ENCODE measurements at places on chromosomes 4 and X.

- DNase-seq = no peak
Observed at GRCh38 chr4:86657910-86658309, 63.8 kb downstream of the PTPN13 start.

DNA sequence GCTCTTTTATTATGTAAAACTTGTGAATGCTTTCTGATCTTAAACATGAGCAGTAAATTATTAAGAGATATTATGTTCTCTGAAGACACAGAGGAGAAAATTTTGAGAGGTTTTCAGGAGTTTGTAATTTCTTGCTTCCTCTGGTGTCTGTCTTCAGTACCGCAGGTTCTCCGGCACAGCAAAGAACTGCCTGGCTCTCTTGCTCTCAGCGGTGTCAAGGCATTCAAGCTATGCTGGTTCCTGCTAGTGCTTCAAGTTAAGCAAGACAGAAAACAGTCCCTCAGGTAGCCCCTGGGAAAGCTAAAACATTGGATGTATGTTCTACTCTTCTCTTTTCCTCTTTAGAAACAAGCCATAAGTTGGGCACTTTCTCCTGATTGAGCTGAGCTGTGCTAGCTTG, 120.2 kb upstream of the CENPE start:
- DNase-seq = no peak

- DNase-seq = no peak
Observed at GRCh38 chr4:169249999-169250398, 20.8 kb downstream of the SH3RF1 start.

DNA sequence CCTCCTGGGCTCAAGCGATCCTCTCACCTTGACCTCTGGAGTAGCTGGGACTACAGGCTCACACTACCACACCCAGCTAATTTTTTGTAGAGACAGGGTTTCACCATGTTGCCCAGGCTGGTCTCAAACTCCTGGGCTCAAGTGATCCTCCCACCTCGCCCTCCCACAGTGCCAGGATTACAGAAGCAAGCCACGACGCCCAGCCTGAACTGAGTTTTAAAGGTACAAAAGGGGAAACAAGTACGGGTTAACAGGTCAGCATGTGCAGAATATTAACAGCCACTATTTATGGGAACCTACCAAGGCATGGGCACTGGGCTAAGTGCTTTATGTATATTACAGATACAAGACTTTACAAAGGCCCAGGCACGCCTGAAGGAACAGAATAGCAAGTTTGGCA, 164.3 kb upstream of the GPC4 start:
- no peak for DNase-seq

DNA sequence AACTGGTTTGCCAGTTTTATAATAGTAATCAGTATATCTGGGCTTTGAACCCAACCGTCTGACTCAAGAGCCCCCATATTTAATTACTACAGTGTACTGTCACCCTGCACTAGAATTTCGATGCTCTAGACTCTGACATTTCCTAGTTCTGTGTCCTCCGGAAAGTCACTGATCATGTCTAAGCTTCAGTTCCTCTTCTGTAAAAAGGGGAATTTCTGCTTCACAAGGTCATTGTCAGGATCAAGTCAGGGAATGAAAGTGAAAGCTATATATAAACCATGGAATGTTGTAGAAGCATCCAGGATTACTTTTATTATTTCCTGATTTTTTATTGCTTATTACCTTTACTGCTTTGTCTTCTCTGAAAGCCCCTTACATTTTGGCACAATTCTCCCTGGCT, 4.0 kb upstream of the KCNIP4 start:
- no peak for DNase-seq

GRCh38 chrX:124341396-124342132, 4.8 kb upstream of the SH2D1A start:
- DNase-seq = no peak

DNA sequence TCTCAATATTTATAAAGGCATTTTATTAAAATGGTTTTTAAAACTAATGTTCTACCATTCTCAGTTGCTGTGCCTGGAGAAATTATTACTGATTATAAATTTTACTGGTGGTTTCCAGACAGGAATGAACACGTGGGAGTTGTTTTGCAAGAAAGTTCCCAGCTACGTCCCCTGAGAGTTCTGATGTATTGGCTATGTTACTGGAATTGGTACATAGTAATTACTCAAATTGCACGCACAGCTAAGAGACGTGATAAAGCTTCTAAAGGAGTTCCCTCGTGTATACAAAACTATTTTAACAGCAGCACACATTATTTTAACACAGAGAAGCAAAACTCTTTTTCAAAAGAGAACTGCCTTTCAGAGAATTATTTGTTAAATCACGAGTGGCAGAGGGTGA, 292.2 kb downstream of the NLGN4X start:
- DNase-seq = no peak

- DNase-seq = no peak
Observed at GRCh38 chr4:42070463-42070862, 80.1 kb downstream of the SLC30A9 start.

- no peak for DNase-seq
Observed at GRCh38 chrX:51641421-51642021, 22.8 kb upstream of the CENPVL3 start.

GRCh38 chr4:85867271-85867670, 392.3 kb downstream of the ARHGAP24 start:
- DNase-seq = no peak

DNA sequence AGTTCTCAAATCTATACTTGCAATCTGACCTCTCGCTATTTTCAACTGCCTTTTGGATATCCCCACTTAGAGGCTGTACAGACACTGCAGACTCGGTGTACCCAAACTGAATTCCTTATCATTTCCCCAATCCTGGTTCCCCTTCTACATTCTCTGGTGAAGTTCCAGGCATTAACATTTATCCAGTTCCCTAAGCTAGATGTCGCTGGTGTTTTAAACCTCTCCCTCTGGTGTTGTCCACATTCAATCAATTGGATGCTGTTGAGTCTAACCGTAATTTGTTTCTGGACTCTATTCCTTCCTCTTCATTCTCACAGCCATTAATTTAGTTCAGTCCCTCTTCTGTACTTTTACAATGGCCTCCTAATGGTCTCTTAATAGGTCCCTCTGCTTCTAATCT, 7.2 kb upstream of the STK26 start:
- DNase-seq = no peak

DNA sequence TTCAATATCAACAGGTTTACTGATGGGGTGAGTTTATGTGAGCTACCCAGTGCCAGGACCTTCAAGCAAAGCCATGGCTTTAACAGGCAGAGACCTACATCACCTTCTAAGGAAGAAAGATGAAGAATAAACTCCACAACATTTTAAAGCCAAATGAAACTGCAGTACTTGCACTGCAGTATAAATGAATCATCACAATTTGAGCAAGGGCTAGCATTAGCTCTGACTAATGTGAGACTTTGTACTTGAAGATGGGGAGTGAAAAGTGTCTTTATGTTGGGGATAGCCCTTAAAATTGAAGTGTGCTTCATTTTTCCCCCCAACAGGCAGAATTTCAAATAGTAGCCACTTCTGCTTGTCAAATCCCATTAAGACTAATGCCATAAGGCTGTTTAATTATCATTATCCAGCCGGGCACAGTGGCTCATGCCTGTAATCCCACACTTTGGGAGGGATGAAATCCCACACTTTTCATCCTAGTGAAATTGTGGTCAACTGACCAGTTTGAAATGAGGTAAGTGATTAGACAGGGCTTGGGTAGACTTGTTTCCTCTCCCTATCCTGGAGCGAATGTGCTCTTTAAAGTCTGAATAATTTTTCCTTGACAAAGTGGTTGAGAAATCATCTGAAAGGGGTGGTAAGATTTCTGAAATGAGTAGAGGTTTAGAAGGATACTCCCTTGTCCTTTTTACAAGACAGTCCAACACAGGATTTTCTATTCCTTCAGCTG, 27.2 kb upstream of the GPR34 start:
- no peak for DNase-seq

GRCh38 chr4:57219431-57219830, 109.2 kb upstream of the IGFBP7 start:
- DNase-seq = no peak

GRCh38 chr4:7027913-7028312, 15.3 kb upstream of the TADA2B start:
- no peak for DNase-seq

- no peak for DNase-seq
Observed at GRCh38 chr4:144591401-144591800, 54.6 kb upstream of the HHIP start.

GRCh38 chr4:155694100-155694785, 27.6 kb downstream of the GUCY1A1 start:
- DNase-seq = no peak

- DNase-seq = no peak
Observed at GRCh38 chr4:5709207-5709575, 832 bp upstream of the EVC2 start.

DNA sequence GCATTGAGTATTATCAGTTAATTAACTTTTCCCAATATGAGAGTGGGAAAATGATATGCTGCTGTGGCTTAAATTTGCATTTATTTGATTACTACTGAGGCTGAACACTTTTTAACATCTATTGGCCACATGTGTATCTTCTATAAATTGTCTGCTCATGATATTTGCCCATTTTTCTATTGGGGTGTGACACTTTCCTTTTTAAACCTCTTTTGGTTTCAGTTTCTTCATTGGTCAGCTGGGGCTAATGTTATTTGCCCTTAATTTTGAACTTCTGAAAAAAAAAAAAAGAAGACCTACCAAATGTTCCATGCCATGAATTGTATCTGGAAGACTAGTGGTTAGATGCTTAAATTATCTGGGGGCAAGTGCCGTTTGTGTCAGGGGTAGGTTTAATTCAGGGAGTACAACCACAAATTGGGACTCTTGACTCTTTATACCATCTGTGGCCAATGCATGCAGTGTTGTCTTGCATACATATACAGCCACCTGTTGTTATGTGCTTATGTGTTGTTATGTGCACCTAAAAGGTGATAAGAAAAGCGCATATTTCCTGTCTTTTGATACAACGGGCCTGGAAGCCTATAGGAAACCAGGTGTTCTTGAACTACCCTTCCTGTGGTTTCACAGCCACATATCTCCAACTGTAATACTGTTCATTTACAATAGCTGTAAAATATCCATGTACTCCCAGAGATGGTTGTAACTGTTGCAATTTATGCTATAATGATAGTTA, 49.0 kb downstream of the SH2D1A start:
- no peak for DNase-seq

GRCh38 chrX:150581093-150581775, 12.8 kb downstream of the MTM1 start:
- no peak for DNase-seq

DNA sequence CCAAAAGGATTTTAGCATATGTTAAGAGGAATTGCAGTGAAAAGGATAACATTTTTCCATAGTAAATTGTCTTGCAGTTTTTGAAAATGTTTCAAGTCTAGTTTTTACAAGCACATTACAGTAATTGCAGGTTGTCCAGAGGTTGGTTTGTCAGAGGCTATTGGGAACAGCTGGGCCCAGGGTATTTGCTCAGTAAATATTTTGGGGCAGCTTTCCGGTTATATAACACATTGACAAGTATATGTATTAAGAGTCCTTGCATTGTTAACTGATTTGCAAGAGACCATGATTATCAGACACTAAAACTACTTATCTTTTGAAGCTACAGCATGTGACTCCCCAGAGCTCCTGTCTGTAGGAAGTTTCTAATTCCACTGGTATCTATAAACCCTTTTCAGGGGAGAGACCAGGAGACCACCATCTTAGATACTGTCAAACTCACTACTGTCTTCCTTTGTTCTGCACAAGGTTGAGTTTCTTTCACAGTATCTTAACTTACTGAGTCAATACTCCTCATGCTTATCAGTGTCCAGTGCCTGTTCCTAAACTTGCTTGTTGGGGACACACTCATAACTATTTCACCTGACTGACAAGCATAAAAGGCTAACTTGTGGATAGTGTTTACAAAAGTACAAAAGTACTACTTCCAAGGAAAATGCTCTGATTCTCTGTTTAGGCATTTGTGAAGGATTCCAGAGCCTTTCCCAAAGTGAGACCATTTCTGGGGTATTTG, 18.9 kb upstream of the RGN start:
- DNase-seq = no peak

DNA sequence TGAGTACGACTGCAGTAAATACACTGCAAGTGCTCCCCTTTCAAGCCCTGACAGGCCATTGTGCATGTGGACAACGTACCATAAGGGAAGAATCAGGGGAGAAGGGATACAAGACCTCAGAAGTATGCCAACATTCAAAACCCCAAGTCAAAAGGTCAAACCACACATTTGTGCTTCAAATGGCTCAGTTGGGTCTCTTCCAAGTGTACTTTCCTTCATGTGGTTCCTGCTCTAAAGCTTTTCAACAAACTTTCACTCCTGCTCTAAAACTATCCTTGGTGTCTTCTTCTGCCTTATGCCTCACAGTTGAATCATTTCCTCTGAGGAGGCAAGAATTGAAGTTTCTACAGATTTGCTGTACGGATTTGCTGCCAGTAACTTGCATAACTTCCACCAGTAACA, 305.7 kb upstream of the SLIT2 start:
- no peak for DNase-seq

- no peak for DNase-seq
Observed at GRCh38 chr4:122772311-122772710, 39.8 kb downstream of the BBS12 start.

DNA sequence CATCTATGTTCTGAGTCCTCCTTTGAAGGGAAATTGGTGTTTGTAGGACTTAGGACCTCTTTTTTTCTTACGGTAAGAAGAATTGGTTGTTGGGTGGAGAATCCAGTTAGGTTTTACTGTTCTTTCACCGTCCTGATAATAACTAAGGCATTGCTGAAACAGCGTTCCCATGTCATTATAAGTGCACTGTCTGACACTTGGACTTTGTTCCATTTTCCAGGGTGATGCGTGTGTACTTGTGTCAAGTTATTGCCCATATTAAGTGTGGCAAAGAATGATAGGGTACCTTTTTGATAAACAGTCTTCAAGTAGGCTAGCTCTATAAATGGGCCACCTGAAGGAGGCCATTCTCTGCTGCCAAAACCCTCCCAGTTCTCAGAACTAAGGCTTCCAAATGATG, 119.7 kb downstream of the AASDH start:
- DNase-seq = no peak

DNA sequence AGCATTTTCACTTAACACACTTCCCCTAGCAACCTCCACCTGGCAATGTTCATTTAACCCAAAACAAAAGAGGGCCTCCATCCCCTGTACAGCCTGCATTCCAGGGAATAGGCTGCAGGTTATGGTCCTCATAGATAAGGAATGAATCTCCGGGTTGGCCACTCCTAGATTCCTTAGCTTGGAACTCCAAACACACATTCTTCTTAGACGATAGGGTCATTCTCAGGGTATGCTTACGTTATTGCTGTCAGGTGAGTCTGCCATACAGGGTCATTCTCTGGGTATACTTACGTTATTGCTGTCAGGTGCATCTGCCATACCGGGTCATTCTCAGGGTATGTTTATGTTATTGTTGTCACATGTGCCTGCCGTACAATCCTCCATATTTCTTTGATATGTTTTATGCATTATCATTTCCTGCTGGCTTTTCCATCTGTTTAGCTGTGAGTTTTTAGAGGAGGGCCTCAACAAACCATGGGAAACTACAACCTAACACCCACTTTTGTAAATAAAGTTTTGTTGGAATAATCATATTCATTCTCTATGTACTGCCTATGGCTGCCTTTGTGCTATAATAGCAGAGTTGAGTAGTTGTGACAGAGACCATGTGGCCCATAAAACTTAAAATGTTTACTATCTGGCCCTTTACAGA, 8.2 kb upstream of the AFF1 start:
- DNase-seq = no peak

GRCh38 chr4:140289486-140289885, 84.0 kb upstream of the SCOC start:
- no peak for DNase-seq

- DNase-seq = no peak
Observed at GRCh38 chrX:120308959-120309872, 2.0 kb downstream of the TMEM255A start.

GRCh38 chrX:101485212-101485949, at the start of gene ARMCX4:
TSS of gene ARMCX4 (plus strand) at chrX:101485456. CDS start at chrX:101488590, 3,134 bp downstream.
- DNase-seq = peak; percentile 41

Measured in H1 (cell line).